GM23248 (cell line): ENCODE measurements at places on chromosomes 7 and 10. TPM values are rescaled to one million over a fixed set of nuclear protein-coding genes. Genes with fewer than 3 reads are reported as not detected.

GRCh38 chr7:1054861-1055450 is 10.6 kb downstream of the GPR146 start:
- DNase-seq: no peak

DNA sequence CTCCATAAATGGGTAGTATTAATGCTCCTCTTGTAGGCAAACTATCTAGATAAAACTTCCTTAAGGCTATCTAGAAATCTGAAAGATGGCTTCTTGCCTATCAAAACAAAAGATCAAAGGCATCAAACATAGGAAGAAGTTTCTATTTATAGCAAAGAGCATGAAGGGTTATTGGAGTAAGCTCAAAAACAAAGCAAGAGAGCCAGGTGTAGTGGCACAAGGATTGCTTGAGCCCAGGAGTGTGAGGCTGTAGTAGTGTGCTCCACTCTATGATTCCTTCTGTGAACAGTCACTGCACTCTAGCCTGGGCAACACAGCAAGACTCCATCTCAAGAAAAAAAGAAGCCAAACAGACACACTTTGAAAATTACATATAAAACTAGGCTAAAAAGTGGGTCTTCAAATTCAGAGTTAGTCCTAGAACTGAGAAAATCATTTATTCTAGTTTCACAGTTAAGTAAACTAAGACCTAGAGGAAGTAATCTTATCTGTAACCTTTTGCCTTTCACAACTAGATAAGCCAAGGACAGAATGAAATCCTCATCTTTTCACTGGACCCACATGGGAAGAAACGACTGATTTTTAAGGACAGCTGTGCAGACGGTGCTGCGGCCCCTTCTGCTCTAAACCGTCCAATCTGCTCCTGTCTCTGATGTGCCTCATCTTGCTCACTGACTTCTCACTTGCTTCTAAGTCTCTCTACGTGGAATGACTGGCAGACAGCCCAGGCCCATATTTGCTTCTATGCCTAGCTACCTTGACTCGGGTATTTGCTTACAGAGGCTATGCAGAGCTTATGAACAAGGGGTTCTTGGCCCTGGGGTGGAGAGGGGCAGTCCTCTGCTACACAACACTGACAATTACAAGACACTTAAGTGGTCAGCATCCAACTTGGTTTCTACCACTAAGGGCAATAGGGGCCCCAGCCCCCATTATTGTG is 50.0 kb downstream of the ESYT2 start:
- DNase-seq: no peak

DNA sequence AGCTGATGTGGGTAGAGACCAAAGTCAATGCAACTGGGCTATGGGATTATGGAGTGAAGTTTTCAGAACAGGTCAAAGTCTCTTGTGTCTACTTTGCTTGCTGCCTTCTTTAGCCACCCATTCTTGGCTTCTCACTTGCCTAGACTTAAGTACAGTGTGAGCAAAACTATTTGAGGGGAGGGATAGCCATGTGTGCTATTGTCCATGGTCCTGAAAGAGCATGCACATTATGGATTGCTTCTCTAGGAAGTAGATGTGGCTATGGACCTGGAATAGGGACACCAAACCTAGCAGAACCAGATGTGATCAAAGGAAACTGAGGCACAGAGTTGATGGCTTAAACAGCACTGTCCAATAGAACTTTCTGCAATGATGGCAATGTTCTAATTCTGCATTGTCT is 81.9 kb upstream of the ZNF800 start:
- no peak for DNase-seq

SLC13A4 gene
- total RNA-seq: 0.11 TPM in 1 of 2 replicates, not detected in the other
